ENCODE measurements at places on chromosomes 2 and 18.

- no peak for DNase-seq
These were observed 43.4 kb upstream of the DNAJC10 start for GRCh38 chr2:182672466-182673165.

GRCh38 chr2:43133708-43134570 is 92.5 kb downstream of the ZFP36L2 start:
- peak; percentile 89 for DNase-seq

GRCh38 chr2:194819367-194819766 is 837.7 kb upstream of the SLC39A10 start:
- DNase-seq, result no peak

DNA sequence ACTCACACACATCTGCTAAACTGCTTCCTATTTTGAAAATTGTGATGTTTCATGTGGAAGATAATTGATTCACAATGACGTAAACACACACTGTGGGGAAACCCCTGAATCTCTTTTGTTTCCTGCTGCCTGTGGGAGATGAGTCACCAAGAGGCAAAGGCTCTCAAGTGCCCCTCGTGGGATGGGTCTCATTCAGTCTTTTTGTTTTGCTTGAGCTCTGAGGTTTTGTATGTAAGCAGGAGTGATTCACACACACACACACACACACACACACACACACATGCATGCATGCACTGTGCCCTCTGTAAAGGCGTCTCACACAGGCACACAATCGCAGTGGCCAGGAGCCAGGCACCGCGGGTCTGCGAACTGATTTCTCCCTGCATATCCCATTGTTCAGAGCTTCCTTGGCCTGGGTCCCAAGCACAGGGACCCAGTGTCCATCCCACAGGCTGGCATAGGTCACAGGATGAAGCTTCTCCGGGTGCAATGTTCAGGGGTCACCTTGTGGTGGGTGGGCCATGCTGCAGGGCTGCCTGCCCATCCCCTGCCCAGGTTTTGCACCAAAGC is 12.1 kb upstream of the ARHGEF4 start:
- no peak for DNase-seq

GRCh38 chr2:221571025-221571550 is 1.0 kb downstream of the EPHA4 start:
- DNase-seq, result no peak

DNA sequence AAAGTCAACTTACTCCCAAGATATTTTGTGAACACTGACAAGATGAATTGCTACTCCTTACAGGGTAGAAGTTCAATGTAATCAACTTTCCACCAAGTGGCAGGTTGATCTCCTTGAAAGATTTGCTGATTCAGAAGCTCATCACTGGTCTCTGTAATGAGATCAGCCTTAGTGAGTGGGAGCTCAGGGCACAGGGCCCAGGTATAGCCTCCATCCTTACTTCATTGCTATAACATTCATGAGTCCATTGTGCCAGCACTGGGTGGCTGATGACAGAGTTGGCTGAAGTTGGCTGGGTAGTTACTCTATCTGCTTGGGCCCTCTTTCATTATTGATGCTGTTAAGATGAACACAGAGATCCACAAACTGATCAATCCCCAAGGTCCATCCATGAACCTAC is 379.0 kb downstream of the IRS1 start:
- DNase-seq, result no peak

GRCh38 chr2:6917761-6918421 is 679 bp downstream of the RNF144A start:
- no peak for DNase-seq

Data from AML-193 (cell line).